ENCODE measurements at places on chromosomes 12 and 14.

GRCh38 chr12:89793946-89794345 lies 85.3 kb upstream of the ATP2B1 start:
- DNase-seq: no peak

DNA sequence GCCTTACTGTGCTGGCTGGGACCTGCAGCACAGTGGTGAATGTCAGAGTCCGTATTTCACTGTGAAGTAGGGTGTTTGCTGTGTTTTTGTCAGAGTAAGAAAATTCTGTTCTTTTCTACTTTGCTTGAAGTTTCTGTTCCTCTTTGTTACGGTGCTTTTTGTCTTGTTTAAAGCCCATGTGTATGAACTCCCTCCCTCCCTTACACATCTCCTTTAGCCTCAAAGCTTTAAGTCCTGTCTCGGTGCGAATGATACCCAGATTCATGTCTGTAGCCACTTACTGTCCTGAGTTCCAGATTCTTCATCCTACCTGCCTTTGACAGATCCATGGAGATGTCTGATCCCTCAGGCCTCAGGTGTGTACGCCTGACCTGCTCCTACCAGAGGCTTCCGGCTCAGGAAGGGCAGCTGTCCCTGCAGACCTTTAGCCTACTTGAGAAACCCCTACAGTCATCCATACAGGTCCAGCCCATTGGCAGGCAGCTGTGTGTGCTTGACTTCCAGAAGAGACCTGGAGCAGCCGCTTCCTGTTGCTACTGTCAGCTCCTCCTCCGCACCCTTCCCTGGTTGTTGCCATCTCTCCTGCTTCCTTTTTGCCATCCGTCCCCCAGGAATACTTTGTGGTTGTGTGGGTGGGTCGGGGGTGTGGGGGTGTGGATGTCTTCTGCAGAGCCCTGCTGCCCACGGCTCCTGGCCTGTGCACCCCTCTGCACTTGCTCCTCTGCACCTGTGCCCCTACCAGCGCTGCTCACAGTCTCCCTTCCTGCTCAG lies 72.9 kb downstream of the DDX51 start:
- no peak for DNase-seq

- no peak for DNase-seq
Observed at GRCh38 chr12:87310126-87310525, 719.1 kb downstream of the C12orf50 start.

GRCh38 chr12:102010265-102010994 lies 51.4 kb downstream of the WASHC3 start:
- no peak for DNase-seq

- no peak for DNase-seq
Observed at GRCh38 chr12:44748950-44749468, 127.1 kb downstream of the NELL2 start.

DNA sequence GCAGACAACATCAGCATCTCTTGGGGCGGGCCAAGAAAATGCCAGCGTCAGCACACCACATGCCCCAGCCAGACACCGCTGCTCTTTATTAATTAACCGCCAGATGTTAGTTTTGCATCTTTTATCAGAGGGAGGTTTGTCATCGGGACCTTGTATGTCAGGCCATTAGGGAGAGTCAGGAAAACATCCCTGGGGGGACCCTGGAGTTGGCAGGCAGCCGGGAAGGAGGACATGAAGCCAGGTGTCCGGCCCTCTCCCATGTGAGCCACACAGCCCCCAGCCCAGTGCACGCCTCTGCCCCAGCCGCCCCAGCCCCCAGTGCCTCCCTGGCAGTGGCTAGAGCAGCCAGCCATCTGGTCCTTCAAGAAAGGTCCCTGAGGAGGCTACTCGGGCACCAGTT lies 56.9 kb upstream of the FAM222A start:
- no peak for DNase-seq

- DNase-seq: no peak
Observed at GRCh38 chr12:110582276-110583136, 612 bp downstream of the PPTC7 start.

DNA sequence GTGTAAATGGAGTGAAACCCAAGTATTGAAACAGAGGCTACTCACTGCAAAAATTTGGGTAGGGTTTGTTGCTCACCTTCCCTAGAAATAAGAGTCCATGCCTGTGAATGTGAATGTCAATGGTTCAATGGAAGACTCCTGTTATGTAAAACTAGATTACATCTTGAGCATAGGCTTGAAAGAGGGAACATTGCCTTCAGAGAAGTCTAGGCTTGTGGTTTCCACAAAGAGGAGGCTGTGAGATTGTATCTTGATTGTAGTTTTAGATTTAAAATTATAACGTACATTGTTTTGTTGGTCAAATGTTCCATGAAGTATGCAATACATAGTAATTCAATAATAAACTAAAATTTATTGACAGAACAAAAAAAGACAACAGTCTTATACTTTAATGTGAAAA lies 413.7 kb upstream of the RPL10L start:
- DNase-seq: no peak

- DNase-seq: no peak
Observed at GRCh38 chr12:72338437-72338836, 66.3 kb downstream of the TRHDE start.
